ENCODE measurements at places on chromosomes 2 and 18.
A peak's percentile ranks its signal among the peaks of the same experiment; 100 is the strongest.

DNA sequence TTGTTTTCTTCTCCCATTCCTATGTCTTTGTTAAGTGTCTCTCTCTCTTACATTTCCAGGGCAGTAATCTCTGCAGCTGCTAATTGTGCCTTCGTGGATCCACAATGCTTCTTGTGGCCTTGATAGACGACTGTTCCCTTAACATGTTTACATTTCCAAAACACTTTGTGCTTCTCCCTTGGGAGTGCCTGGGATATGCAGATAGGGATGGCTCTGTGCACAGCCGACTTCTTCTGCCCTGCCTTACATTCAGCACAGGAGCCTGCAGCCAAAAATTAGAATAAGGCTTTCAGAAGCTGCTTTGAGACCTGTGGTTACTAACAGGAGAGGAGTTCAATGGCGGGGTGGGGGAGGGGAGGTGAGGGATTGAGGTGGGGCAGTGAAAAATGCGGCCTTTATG is 328.9 kb downstream of the TDRD15 start:
- DNase-seq: no peak

- DNase-seq: no peak
Observed at GRCh38 chr2:241007880-241008710, 9.7 kb downstream of the SNED1 start.

- no peak for DNase-seq
Observed at GRCh38 chr2:165757906-165758675, 36.0 kb downstream of the GALNT3 start.

GRCh38 chr18:7919565-7919964 is 352.4 kb downstream of the PTPRM start:
- DNase-seq: no peak

GRCh38 chr2:74181739-74182138 is 3.1 kb upstream of the MOB1A start:
- DNase-seq: no peak

DNA sequence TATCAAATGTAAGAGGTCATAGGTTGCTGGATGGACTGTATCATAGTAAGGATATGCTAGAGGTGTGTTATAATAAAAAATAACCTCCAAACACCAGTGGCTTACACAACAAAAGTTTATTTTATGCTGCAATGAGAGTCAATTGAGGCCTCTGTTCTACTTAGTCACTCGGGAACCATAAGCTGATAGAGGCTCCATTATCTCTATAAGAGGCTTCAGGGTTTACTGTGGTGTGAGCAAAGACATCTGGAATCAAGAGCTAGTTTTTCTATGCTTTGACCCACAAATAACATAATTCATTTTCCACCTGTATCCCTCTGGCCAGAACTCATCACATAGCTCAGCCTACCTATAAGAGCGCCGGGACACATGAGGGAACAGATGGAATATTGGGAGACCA is 47.5 kb upstream of the NEMP2 start:
- DNase-seq: no peak

DNA sequence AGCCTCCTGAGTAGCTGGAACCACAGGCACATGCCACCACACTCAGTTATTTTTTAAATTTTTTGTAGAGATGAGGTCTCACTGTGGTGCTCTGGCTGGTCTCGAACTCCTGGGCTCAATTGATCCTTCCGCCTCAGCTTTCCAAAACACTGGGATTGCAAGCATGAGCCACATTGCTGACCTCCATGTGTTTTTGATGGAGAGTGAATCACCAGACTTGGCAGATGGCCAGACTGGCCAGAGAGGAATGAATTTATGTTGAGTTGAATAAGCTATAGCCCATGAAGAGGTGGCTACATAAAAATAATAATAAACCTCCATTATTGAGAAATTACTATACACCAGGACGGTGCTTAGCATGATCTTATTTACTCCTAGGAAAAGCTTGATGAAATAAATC is 91.5 kb downstream of the MREG start:
- peak; percentile 7 for DNase-seq

DNA sequence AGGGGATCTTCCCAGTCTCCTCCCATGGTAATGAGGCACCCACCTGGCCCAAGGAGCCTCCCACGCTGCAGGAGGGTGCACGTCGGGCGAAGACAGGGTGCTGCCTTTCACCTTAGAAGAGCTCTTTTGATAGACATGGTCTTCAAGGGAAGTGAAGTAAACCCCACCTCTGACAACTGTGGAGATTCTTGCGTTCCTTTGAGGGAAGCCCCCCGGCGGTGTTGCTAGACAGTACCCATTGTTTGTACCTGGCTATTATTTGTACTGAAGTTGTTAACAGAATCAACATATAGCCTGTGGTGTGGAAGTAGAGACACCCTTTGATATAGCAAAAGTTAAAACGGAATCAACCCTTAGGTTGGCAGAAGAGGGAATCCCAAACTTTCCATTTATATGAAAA is 648.0 kb downstream of the GALR1 start:
- no peak for DNase-seq

DNA sequence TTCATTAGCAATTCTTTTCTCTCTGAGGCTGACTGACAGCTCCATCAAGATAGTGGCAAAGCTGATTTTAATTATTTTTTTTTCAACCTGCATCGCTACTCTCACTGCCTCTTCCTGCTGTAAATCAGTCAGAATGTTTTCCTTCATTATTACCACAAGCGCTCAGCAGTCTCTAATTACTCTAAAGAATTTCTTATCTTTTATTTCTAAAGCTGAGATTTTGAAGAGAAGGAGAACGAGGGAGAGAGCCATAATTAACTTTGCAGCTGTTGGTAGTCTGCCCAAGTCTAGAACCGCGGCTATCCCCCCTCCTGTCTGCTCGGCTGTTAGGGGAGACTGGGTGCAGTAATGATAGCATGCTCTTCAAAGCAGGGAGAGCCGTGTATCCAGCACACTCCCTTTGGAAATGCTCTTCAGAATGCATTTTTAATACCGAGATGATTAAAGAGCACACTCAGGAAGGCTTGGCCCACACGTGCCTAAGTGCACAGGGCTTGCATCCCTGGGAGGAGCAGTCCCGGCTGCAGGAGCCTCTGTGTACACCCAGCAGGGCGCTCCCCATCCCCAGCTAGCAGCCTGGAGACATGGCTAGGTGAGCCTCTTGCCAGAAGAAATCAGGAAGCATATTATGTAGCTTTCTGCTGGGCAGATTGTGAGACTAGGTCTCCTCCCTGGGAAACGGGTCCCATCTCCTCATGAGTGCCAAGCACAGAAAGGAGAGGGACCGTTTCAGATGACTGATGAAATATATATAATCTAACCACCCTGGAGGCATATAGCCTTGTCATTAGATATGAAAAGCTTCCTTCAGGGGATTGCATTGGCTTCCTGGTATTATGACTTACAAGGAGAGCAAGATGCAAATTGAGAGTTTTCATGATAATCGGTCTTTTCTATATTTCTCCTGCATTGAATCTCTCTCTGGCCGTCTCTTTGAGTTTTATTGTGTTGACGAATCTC is 555.2 kb downstream of the CMPK2 start:
- DNase-seq: no peak

DNA sequence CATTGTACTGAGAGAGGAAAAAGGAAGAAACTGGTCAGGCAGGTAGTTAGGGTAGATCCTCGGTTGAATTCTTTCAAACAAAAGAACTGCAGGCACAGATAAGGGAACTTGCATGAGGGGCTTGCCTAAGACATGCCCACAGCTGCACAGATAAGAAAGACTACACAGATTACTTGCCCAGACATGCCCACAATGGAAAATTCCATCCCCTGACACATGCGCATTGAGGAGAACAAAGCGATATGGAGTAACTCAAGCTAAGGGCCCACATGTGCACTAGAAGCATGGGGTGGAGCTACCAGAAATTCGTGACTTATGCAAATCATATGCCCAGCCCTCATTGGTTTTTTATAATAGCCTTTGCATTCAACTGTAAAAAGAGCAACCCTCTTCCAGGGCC is 181.3 kb upstream of the ZNF521 start:
- DNase-seq: no peak

Measured in activated CD8-positive, alpha-beta T cell treated with anti-CD3 and anti-CD28 coated beads for 36 hours (primary cell).